Left cardiac atrium (tissue), 4 donors: ENCODE measurements at places on chromosomes 3 and 15. TPM values are rescaled to one million over a fixed set of nuclear protein-coding genes. Genes with fewer than 3 reads are reported as not detected.

TMEM40 gene
- 6.5 TPM for total RNA-seq

COL6A6 gene
- 4.7 TPM for total RNA-seq

RLBP1 gene
- not detected for total RNA-seq

ABHD17C gene
- total RNA-seq, result 3.3 TPM

LRRC31 gene
- not detected for total RNA-seq

B3GNT5 gene
- total RNA-seq, result 5.2 TPM

MITF gene
- total RNA-seq, result 51.4 TPM

FBLN2 gene
- 256 TPM for total RNA-seq

PROK2 gene
- total RNA-seq, result 0.37 TPM

DNA sequence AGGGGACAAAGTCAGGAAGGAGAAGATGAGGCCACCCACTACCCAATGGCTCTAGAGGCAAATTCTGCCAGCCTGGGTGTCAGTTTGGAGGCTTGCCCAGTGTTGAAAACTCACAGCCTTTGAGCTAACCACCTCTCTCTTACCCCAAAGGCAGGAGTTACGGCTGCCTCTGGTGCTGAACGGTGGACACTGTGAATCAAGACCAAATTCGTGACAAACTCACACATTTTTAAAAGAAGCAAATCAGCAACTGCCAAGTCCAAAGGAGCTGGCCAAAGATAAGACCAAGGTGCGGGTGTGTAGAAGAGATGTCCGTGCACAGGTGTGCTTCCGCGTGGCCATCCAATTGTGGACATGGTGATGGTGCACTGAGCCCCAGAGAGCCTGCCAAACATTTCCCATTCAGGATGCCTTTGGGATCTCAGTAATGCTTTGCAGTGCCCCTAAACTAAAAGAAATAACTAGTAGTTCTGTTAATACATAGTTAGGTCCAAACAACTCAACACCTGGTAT, 74.6 kb downstream of the FAM174B start:
- DNase-seq, result no peak

GRCh38 chr3:183281126-183281797, 28.2 kb downstream of the B3GNT5 start:
- no peak for DNase-seq

- DNase-seq, result no peak
Observed at GRCh38 chr3:192879346-192880031, 38.2 kb downstream of the MB21D2 start.

DNA sequence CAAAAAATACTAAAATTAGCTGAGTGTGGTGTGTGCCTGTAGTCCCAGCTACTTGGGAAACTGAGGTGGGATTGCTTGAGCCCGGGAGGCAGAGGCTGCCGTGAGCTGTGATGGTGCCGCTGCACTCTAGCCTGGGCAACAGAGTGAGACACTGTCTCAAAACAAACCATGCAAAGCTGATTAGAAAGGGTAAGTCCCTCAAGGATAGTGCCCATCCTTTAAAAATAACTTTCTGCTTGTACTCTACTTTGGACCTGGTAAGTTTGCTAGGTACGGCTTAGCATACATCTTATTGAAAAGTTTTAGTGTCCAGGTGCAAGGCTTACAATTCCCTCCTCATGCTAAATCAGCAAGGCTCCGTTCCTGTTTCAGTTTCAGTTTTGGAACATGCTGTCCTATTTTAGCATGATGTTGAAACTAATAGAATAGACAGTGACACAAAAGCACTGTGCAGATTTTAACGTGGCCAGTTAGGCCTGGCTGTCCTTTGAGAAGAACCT, 21.4 kb downstream of the FEM1B start:
- no peak for DNase-seq

DNA sequence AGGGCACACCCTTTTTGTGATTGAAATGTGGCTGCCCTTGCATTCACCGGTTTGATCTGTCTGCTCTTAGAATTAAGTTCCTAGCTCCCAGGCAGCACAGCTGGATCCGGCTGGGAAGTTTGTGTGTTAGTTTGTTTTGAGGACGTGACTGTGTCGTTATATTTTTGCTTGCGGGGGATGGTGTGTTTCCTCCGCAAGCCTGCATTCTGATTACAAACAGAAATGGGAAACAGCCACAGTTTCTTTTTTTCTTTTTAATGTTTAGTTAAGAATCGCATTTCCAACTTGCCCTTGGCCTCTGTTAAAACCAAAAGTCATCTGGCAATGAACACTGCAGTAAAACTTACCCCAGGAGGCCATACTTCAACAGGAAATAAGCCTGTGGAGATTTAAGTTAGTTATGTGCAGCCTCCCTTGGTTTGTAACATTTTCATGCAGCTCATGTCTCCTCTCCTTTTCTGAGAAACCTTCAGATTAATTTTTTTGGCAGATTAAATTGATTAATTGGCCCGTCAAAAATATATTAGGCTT, 888 bp downstream of the TMOD3 start:
- DNase-seq, result no peak

GRCh38 chr15:88704791-88705768, 66.3 kb downstream of the ISG20 start:
- DNase-seq, result peak; percentile 65

- peak; percentile 42 for DNase-seq
Observed at GRCh38 chr3:155676252-155676981, 68.5 kb downstream of the PLCH1 start.

DNA sequence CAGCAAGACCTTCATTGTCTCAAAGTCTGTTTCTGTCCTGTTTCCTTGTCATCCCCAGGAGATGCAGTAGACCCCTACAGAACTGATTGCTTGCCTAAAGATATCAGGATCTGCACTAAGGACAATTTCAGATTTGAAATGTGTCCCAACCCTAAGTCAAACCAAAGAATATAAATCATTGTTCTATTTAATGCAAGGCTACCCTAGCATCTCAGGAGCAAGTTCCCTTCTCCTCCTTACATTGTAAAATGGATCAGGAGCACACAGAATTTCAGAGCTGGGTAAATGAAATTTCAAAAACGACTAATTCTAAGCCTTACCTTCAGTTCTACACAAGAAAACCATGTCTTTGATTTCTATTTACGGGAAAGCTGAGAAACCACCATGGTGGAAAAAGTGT, 360.9 kb upstream of the KCNH8 start:
- no peak for DNase-seq

- DNase-seq, result no peak
Observed at GRCh38 chr15:58522391-58522790, 90.6 kb downstream of the LIPC start.

GRCh38 chr3:172086071-172086470, 46.7 kb downstream of the FNDC3B start:
- no peak for DNase-seq

- DNase-seq, result peak; percentile 46
Observed at GRCh38 chr3:32106929-32107362, 526 bp downstream of the GPD1L start.

DNA sequence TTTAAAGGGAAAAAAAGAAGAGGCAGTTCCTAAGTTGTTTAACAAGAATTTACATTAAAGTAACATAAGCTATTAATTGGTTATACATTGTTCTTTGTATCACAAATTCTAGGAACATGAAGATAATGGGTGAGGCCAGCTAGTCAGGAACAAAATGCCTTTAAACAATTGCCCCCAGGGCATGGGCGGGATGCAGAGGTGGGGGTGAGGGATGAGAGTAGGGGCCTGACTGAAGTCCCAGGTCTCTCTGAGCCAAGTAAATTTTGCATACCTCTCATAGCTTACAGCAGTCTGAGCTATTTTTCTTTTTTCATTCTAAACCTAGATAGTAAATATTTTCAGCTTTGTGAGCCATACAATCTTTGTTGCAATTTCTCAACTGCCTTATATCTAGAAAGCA, 77.8 kb upstream of the RNU6-1 start:
- DNase-seq, result no peak

- DNase-seq, result no peak
Observed at GRCh38 chr3:141738891-141739363, 829 bp downstream of the RNF7 start.

GRCh38 chr3:144810160-144810559, 838.5 kb downstream of the DIPK2A start:
- no peak for DNase-seq

- no peak for DNase-seq
Observed at GRCh38 chr3:30502742-30503073, 103.7 kb upstream of the TGFBR2 start.

DNA sequence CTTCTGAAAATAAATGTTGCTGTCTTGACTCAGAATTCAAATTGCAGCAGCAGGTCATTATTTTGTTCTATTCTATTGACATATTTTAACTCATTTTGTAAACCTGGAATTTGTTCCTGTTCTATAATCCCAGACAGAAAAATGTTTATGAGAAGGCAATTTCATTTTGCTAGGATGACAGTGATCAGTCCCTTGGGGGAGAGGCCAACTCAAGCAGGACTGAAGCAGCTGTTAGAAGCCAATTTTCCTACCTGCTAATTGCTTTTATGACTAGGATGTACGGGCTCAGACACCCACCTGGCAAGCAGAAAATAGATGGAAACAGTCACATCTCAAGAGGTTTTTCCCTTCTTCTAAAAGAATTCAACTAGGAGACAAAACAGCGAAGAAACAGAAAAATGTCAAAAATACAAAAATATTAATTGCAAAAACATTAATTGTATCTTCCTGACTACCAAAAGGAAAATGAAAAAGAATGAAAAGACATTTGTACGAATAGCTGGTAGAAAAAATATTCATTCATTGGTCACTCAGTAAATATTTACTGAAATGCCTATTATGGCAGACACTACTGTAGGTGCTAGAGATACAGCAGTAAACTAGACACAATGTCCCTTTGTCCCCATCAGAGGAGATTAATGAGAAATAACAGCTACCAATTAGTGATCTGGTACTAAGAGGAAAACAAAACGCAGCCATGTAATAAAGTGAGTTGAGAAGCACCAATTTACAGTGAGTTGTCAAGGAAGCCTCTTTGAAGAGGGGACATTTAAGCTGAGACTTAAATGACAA, 73.5 kb downstream of the PEAK1 start:
- DNase-seq, result no peak

GRCh38 chr15:60916032-60916678, 312.9 kb downstream of the RORA start:
- DNase-seq, result no peak
